ENCODE measurements at places on chromosomes 2 and 18. TPM values are rescaled to one million over a fixed set of nuclear protein-coding genes. Genes with fewer than 3 reads are reported as not detected.

Gene SPEG
- total RNA-seq, result 5.2 TPM

Gene PCARE
- not detected for total RNA-seq

Gene PFN4
- 1.5 TPM for total RNA-seq

Gene EPAS1
- total RNA-seq, result 108 TPM

Gene DPP10
- not detected for total RNA-seq

Gene PXDN
- 13.0 TPM for total RNA-seq
